Progenitor cell of endocrine pancreas (in vitro differentiated cells): ENCODE measurements at places on chromosomes 1 and 21. TPM values are rescaled to one million over a fixed set of nuclear protein-coding genes. Genes with fewer than 3 reads are reported as not detected.

The LRRC8C gene
- total RNA-seq = 3.2 and 3.3 TPM in 2 replicates

The HES5 gene
- 0.36 TPM in 1 of 2 replicates, not detected in the other for total RNA-seq

The STUM gene
- 0.38 and 0.55 TPM in 2 replicates for total RNA-seq

The C1orf94 gene
- not detected in 2 replicates for total RNA-seq

The KIF2C gene
- total RNA-seq = 26.6 and 28.7 TPM in 2 replicates

DNA sequence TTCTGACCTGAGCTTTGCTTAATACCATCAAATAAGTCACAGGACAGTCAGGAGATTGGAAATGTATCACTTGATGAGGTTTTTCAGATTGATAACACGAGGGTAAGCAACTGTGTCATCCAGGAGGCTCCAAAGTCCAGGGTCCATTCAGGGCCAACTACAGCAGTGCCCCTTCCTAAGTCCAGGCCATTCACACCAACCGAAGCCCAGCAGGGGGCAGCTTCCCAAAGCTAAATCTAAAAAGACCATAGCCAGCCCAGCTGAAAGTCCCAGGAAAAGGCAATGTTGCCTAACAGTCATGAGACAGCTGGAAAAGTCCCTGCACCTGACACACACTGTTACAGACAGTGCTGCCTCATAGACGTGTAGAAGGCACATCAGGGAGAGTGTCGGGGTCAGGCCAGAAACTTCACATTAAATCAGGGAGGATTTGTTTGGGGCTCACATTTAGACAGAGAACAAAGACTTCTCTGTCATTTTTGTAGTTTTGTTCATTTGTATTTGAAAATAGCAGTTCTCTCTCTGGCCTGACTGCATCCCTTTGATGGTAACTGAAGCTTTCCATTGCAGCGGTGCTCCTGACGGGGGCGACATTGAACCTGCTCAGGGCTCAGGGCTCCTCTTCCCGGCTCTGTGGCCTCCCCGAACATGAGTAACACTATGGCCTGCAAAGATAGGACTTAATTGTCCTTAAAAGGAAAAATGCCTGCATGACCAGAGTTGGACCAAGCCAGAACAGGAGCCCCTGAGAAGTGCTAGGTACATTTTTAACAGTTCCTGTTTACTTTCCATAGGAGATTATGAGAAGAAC is 200.4 kb downstream of the NRIP1 start:
- H3K27ac ChIP-seq = peak overlapping the region; percentile 92
- peak; percentile 44 for DNase-seq
- H3K4me3 ChIP-seq = no peak overlapping the region
- H3K27me3 ChIP-seq = no peaks in the 10 kb centered on the region

DNA sequence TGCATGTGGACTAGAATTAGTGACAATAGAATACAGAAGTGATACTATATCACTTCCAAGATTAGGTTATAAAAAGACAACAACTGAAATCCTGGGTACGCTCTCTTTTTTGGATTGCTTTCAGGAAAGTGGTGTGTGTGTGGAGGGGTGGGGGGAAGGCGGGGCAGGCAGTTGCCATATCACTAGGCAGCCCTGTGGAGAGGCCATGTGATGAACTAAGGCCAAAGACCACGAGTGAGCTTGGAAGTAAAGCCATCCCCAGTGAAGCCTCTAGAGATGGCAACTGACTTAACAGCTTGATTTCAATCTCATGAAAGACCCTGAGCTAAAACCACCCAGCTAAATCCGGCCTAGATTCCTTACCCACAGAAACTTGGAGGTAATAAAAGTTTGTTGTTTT is 6.2 kb upstream of the ASPM start:
- no peaks in the 10 kb centered on the region for H3K4me1 ChIP-seq
- no peaks in the 10 kb centered on the region for H3K27me3 ChIP-seq
- H3K27ac ChIP-seq = no peak overlapping the region
- no peak overlapping the region for H3K4me3 ChIP-seq

DNA sequence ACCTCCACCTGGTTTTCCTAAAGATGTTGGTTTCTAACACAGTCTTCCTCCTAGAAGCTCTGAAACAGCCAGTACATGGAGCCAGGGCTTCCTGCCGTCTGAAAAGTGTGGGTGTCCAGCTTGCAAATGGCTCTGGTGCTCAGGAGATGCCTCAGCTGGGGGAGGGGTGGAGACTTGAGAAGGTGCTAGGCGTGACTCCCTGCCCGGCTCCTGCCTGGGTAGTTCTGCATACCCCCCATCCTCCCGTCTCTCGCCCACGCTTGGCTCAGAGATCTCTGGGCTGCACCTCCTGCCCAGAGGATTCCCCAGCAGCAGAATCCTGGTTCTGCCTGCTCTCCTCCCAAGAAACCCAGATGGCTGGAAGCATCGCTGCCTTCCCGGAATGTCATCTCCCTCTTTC is 16.9 kb downstream of the STUM start:
- no peaks in the 10 kb centered on the region for H3K4me1 ChIP-seq
- no peak overlapping the region for H3K4me3 ChIP-seq
- no peaks in the 10 kb centered on the region for H3K36me3 ChIP-seq
- no peak for DNase-seq
- H3K27ac ChIP-seq = no peak overlapping the region
- H3K27me3 ChIP-seq = peaks cover 25% of the 10 kb centered on the region

- no peaks in the 10 kb centered on the region for H3K27me3 ChIP-seq
- no peaks in the 10 kb centered on the region for H3K36me3 ChIP-seq
- DNase-seq = no peak
- H3K4me1 ChIP-seq = peaks cover 4% of the 10 kb centered on the region
- no peak overlapping the region for H3K27ac ChIP-seq
These were observed 6.8 kb upstream of the AGTRAP start for GRCh38 chr1:11729155-11729497.

GRCh38 chr1:185154912-185155513 is 1.7 kb downstream of the TRMT1L start:
- peak overlapping the region; percentile 98 for H3K4me3 ChIP-seq
- peaks cover 2% of the 10 kb centered on the region for H3K36me3 ChIP-seq
- H3K4me1 ChIP-seq = peaks cover 30% of the 10 kb centered on the region
- no peaks in the 10 kb centered on the region for H3K27me3 ChIP-seq

GRCh38 chr1:243727503-243728203 is 122.4 kb downstream of the AKT3 start:
- H3K4me1 ChIP-seq = no peaks in the 10 kb centered on the region
- H3K27me3 ChIP-seq = no peaks in the 10 kb centered on the region
- no peak overlapping the region for H3K4me3 ChIP-seq
- no peak for DNase-seq
- H3K27ac ChIP-seq = no peak overlapping the region

DNA sequence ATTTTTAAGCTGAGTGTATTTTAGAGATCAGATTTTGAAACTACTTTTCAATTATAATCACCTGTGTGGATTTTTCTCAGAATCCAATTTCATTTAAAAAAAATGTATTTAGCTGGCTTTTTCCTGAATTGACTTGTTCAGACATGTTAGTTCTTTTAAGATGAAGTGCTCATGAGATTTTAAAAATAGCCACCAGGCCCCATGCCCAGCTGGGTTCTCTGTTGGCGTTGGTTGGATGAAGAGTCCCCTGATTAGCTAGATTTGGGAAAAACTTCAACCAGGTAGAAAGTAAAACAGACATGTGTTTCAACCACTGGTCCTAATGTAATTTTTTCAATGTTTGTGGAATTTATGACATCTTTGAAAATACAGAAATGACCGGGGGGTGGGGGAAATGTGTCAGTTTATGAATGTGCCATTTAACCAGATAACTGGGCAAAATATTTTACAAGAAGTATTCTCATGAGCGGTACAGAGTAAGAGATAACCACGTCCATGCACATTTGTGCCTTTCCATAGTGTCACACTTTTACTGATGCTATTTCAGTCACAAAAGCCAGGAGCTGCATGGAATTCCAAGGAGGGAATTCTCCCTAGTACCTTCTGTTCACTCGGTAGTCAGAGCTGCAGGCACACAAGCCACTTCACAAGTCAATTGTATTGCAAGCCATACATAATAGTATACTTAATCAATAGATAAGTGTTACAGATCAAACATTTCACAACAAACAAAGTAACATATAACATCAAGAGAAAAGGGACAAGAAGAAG is 51.1 kb downstream of the KCNK1 start:
- no peaks in the 10 kb centered on the region for H3K27me3 ChIP-seq
- H3K4me3 ChIP-seq = no peak overlapping the region
- peaks cover 10% of the 10 kb centered on the region for H3K4me1 ChIP-seq
- DNase-seq = no peak
- peaks cover 16% of the 10 kb centered on the region for H3K36me3 ChIP-seq

GRCh38 chr1:1462318-1462966 is 9.1 kb upstream of the ATAD3B start:
- H3K4me3 ChIP-seq = no peak overlapping the region
- peaks cover 2% of the 10 kb centered on the region for H3K27me3 ChIP-seq
- H3K36me3 ChIP-seq = no peaks in the 10 kb centered on the region
- H3K4me1 ChIP-seq = no peaks in the 10 kb centered on the region
